ENCODE measurements at places on chromosomes 7 and 10.
A peak's percentile ranks its signal among the peaks of the same experiment; 100 is the strongest.

DNA sequence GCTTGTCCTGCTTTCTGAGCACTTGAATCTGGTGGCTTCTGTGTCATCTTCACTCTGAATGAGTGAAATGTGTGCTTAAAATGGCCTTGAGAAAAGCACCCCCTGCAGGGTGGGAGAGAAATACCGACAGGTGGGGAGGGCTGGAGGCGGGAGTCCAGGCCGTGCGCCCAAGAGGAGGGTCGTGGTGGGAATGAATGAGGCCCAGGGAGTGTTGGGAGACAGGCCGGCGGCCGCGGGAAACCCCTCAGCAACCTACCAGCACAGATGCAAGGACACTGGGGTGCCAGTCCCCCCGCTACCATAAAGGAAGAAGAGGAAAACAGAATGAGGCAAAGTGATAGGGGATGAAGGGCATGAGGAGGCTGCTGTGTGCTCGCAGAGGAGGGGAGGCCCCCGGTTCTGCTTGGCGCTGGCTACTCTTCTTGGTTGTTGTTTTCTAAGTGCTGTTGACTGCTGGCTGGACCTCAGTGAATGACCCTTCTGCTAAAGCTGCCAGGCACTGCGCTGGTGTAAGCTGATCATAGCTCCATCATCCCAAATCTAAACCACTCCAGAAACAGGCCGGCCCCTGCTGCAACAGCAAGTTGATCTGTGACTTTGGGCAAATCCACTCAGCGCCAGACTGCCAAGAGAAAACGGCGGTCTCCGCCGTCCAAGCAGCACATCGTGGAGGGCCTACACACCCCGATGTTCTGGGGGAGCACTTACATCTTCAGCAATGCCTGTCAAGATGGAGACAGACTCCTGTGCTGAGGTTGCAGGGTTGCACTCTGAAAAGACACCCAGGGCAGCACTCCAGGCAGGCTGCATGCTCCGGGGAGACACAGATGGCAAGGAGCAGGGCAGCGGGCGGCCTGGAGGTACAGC, 378.5 kb downstream of the DNAJB6 start:
- no peak for DNase-seq

DNA sequence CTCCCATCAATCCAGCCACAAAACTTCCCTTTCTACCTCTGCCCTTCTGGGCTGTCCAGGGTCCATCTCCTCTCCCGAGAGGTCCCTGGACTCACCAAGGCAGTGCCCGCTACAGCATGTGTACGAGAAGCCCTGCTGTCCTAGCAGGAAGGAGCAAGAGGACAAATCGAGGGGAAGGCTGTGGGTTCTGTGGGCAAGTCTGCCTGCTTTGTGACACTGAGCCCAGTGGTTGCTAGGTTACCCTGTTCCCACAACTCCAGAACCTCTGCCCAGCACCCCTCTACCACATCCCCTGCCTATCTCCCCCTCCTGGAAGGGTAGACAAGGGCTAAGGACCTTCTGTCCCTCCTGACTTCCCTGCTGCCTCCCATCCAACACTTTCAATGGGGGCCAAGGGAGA, at the start of gene TBATA:
Gene TBATA (minus strand): TSS at position 188 of the 400 bp plus-strand sequence. CDS start 1,998 bp downstream, outside the sequence.
- peak; percentile 12 for DNase-seq

GRCh38 chr10:30847642-30848041, 184.0 kb downstream of the ZNF438 start:
- no peak for DNase-seq

DNA sequence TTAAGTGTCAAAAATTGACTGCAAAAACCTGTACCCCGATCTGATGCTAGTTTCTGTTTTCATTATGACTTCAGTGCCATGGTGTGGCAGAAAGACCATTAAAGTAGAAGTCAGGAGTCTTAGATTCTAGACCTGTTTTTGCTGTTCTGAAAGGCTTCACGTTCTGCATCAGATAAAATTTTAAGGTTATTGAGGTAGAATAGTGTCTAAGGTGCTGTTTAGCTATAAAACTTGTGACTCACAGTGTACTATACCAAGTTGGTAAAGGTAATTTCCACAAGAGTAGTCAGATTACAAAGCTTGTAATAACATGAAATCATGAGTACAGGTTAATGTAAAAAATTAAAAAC, 38.6 kb downstream of the ZNRF2 start:
- no peak for DNase-seq

DNA sequence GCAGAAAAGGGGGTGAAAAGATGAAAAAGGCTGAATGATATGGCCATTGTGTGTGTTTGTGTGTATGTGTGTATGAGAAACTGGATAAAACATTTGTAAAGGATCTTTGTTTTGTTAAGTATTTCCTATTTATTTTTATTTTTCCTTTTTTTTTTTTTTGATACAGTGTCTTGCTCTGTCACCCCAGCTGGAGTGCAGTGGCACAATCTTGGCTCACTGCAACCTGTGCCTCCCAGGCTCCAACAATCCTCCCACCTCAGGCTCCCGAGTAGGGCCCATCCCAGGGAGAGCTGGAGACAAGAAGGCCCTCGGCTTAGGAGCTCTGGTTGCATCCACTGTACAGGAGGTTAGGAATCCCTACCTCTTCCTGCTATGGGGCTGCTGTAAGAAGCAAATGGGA, 6.9 kb upstream of the CALML5 start:
- DNase-seq = no peak

DNA sequence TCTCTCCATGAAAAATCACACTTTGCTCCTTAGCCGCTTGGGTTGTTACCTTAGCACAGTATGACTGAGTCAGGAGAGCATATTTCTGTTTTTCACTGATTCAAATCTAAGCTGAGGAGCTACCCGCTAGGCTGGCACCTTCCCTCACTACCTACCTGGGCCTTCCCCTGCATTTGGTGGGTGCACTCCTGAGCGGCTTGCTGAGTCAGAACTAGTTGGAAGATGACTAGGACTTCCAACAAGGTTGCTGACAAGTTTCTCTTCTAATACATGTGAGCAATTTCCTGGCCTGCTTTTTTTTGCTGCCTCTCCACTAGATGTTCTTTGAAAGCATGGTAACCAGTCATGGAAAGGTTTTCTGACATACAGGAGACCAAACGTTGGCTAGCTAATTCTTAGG, 43.8 kb upstream of the SEC61G start:
- no peak for DNase-seq

DNA sequence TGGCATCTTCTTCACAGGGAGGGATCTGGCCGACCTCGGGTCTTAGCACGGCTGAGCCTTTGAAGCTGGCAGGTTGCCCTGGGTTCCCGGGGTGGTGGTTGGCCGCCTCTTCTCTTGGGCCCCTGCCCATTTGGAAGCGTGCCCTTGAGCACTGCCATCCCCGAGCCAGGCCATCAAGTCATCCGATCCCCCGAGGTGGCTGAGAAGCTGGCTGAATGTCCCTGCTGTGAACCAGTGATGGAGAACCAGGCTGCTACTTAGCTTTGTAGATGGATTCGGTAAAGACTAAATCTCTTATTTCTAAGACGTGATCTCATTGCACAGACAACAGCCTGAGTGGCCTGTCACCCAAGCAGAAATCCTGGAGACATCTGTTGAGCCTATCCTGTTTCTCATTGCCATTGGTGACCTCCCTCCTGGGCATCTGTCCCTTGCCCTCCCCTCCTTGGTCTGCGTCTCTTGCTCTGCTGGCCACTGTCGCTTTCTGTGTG, 74.3 kb downstream of the GRK5 start:
- no peak for DNase-seq

- peak; percentile 35 for DNase-seq
These were observed 16.5 kb downstream of the SLK start for GRCh38 chr10:103983367-103983911.

- no peak for DNase-seq
These were observed 62.8 kb downstream of the INPP5A start for GRCh38 chr10:132600416-132600815.

DNA sequence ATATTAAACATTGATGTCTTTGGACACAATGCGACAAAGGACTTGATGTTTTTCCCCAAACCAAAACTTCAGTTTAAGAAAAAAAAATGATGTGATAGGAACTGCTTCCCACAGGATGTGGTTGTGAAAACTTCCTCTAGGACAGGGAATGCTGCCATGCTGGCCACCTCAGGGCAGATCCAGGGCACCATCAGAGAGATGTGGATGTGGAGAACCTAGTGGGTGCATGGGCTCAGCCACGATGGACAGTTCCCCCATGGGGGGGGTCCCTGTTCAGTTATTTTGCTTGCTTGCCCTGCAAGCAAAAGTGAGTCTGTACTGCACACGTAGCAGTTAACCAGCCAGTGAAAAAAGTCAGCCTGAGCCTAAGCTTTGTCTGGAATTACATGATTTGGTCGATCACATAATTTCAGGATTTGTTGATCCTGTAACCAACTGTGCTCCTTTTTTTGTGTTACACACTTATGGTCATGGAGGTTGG, 36.3 kb downstream of the LAMB4 start:
- peak; percentile 57 for DNase-seq

DNA sequence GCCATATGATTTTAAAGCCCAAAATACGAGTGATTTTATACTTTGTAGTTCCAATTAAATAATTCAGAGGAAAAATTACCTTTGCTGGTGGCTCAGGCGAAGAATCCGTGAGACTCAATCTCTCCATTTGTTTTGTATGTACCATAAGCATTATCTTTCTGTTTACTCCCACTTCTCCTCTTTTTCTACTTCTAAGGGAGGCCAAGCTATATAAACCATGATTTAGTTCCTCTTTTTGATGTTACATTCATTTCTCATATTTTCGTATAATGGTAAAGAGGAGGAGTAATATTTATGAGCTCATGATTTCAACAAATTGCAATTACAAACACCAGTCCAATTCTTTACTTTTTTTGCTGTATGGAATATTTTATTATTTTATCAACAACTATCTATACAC, 50.6 kb upstream of the TES start:
- DNase-seq = no peak

DNA sequence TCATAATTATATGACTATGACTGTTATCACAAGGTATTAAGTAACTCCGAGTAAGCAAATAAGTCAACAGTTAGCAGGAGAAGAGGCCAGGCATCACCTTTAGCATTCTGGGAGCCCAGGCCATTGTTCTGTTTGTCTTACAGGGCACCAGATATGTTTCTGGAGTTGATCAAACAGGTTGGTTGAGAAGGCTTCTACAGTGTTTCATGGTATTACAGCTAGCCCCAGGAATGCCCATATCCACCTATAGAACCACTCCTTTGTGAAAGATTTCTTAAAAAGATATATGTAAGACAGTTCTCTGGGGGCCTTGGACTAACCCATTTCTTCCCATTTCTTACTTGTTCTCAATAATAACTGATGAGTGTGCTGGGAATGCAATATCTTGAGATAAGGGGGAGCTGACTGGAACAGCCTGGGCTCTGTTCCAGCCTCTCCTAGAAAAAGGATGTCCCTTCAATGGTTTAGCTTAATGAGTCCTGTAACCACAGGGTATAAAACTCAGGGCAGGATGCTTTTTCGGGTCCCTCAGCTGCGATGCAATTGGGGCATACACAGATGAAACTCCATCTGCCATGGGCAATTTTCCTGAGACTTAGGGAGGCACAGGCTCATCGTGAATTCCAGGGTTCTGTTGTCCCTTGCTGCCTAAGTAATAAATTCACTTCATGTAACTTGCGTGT, 286.4 kb downstream of the BAMBI start:
- no peak for DNase-seq

DNA sequence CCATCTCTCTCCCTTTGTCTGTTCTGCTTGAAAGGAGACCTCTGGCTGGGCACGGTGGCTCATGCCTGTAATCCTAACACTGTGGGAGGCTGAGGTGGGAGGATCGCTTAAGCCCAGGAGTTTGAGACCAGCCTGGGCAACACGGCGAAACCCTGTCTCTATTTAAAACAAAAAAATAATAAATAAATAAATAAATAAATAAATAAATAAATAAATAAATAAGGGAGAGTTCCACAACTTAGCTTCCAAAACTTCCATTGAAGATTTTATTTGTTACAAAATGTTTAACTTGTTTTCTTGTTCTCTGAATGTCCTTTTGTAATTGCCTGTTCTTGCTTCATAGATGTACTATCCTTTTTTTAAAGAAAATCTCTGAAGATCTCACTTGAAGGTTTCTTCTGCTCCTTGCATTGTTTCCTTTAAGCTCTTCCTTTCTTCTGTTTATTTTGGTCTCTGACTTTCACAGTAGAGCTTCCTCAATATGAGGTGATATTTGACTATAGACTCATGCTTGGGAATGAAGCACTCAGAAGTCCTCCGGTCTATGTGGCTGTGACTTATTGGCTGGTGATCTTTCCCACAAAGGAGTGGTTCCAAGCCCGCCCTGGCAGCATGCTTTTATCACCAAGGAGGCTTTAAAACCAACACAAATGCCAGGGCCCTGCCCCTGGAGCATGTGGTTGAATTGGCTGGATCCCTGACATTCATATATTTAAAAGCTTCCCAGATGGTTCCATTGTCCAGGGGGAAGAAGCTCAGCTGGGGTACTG, 18.1 kb upstream of the NPTX2 start:
- DNase-seq = peak; percentile 45

DNA sequence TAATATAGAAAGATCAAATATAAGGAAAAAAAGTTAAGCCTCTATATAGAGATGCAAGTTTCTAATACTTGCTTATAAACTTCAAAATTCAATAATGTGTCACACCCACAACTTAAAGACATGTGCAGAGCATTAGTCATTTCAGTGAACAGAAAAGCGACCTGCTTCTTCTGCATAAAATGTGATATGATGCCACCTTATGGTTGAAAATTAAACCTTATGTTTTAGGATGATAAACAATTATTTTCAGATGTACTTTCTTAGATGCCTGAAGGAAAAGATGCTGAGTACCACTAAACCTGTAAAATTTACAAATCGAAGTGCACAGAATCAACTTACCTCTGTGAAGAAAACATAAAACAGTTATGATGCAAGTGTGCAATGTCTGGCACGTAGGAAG, 96.0 kb downstream of the MTERF1 start:
- peak; percentile 72 for DNase-seq

DNA sequence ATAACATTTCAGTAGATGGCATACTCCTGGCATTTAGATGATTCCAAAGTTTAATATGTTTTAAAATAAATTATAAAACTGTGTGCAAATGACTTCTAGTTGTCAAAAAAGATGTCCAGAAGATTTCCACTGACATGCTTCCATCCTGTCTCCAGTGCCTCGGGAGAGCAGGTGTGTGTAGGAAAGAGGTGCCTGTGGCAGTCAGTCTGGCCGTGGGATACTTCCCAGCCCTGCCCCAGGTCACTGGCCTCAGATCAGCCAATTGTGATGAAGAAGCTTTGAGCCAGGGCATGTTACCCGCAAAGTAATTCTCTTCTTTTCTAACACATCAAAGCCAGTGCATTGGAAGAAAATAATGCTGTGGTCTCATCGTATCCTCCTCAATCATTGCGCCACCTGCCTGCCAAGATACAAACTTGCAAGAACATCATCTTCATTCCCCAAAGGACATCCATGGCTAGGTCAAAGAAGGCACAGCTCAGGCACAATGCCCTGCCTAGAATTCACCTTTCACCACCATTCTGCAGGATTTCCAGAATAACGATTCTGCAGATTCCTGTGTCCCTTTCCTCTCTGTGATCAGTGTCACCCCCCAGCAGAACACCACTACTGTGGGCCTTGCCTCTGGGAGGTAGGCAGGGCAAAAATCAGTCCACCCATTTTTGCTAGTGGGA, 6.3 kb upstream of the KCNMA1 start:
- peak; percentile 70 for DNase-seq

- DNase-seq = no peak
These were observed 573.9 kb downstream of the GATA3 start for GRCh38 chr10:8628351-8628750.

Measured in LHCN-M2 (cell line).